ENCODE measurements at places on chromosomes 12 and 14.
A peak's percentile ranks its signal among the peaks of the same experiment; 100 is the strongest.

DNA sequence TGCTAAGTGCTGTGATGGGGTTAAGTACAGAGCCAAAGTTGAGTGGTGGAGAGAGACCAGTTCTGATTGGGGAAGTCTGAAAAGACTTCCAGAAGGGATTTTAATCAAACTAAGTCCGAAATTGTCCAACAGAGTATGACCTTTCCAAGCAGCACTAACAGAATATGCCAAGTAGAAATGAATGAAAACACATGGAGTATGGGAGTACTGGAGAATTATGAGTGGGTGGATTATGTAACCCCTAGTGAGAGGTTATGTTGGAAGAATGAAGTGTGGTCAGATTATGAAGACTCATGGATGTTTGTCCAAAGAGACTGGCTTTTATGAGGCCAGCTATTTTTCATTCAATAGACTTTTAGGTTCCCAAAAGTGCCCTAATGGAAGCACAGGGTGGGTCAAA lies 94.0 kb upstream of the PLEKHA5 start:
- no peak for DNase-seq

- no peak for DNase-seq
Observed at GRCh38 chr12:125284087-125284486, 218.9 kb downstream of the AACS start.

DNA sequence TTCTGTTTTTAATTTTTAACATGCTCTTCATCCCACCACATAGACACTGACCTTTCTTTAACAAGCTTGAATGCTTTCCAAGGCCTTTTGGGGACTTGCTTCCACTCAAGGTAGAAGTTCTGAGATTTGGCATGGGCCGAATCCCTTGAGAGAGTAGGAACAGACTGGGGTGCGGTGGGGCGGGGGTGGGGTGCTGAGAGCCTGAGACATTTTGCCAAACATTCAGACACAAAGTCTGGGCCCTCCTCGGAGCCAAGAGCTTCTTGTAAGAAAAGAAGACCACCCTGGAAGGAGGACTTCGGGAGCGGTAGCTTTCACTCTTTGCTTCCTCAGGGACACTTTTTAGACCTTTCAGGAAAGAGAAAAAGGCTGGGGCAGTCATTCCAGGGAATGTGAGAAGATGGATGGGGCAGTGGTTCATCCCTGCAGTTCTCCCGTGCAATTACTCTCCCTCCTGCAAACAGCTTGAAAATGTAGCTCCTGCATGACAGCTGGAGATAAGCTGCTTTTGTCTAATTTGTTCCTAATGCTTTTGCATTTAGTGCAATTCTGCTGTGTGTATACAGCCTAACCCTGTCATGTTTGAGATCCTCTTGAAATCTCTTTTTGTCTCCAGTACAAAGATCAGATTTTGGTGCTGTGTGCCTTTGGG lies 16.3 kb upstream of the MYO1H start:
- DNase-seq = no peak

DNA sequence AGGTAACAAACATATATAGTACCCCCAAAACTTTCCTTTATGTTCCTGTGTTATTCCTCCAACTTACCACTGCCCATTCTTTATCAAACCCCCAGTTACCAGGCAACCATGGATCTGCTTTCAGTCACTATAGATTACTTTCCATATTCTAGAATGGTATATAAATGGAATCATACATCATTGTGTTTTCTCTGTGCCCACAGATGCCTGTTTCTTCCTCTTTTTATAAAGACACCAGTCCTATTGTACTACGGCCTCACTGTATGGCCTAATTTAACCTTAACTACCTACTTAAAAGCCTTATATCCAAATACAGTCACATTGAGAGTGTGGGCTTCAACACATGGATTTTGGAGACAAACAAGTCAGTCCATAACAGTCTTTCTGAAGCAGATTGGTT lies 2.6 kb downstream of the TAS2R14 start:
- DNase-seq = no peak

DNA sequence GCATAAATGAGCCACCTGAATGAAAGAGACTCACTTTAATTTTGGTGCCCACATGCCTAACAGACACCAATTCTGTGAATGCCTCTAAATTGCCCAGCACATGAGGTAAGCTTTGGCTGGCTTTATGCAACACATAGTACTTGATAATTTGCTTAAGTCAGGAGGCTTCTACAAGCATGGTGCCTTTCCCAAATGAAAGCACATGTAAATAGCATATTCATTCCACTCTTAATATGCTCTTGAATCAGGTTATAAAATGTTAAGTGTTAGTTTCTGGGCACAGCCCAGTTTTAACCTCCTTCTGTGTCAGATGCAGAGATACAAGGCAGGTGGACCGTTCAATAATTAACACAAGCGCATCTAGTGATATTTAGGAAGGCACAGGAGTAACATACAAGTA lies 15.6 kb downstream of the TMCC3 start:
- no peak for DNase-seq

DNA sequence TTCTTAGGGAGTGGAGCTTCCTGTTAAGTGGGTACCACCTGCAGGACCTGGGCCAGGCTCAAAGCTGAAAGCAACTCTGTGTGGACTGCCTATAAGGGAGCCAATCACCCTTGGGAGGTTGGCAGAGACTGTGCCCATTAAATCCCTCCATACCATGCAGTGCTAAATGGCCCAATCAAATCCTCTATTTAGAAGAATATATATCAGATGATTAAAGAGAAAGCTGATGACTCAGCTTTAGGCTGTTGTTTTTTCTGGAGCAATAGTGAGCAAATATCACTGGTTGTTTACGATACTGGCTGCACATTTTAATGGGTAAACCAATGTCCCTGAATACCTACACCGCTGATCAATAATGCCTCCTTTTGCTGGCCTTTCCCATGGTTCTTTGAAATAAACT lies 101.3 kb downstream of the TMX1 start:
- DNase-seq = no peak

DNA sequence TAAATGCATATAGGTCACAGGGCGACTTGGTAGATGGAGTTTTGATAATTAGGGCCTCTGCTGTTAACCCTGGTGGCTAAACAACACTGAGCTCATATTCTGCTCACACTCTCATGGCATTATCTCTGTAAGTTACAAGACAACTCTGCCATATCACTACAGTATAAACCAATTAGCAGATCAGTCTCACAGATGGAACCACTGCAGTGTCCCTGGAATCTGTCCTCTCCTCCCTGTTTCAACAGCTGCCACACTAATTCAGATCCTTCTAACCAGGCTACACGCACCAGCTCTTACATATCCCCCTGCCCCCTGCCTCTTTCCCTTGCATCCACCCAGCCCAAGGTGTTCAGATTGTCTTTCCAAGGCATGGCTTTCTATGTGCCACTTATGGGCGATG lies 161.0 kb upstream of the RMST start:
- DNase-seq = no peak

- DNase-seq = no peak
Observed at GRCh38 chr12:4177262-4177661, 96.3 kb upstream of the CCND2 start.

GRCh38 chr12:46370380-46370734 lies 2.2 kb downstream of the SLC38A2 start:
- no peak for DNase-seq

DNA sequence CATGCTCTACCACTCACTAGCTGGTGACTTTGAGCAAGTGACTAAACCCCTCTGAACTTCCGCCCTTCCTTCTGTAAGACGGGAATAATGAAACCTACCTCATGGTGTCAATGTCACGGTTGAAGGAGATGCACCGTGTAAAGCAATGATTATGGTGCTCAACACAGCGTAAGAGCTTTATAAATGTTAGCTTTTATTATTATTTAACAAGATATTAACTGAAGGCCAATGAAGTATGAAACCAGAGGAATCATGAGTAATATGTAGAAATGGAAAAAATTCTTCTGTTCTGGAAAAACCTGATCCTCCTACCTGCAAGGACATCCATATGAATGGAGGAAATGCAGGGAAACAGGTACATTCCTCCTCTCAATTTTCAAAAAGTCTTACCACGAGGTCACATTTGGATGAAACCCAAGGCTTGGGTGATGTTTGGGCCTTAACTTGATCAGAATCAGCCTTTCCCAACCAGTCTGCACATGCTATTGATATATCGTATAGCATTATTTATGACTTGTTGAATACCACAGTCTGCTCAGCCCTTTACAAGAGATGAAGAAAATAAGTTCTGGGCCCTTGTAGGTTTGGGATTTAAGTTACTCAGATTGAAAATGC lies 166.8 kb upstream of the TBX3 start:
- DNase-seq = no peak

DNA sequence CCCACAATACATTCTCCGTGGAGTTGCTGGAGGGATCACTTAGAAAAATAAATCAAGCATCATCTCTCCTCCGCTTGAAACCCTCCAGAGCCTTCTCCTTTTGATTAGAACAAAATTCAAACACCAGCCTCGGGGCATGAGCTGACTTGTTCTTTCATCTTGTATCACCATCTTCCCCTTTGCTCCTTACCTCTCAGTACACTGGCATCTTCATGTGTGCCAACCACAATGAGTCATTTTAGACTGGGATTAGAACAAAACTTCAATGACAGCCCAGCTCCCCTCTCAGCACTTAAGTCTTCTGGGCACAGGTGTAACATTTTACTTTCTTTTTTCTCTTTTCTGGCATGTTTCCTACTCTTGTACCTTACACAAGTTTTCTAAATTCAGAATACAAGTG lies 1159.2 kb upstream of the TMEM132C start:
- DNase-seq = no peak

GRCh38 chr12:6391013-6391412 lies 7.1 kb downstream of the LTBR start:
- DNase-seq = no peak

GRCh38 chr12:8078398-8078797 lies 3.7 kb upstream of the NECAP1 start:
- no peak for DNase-seq

GRCh38 chr12:58563621-58564020 lies 356.7 kb downstream of the LRIG3 start:
- no peak for DNase-seq

DNA sequence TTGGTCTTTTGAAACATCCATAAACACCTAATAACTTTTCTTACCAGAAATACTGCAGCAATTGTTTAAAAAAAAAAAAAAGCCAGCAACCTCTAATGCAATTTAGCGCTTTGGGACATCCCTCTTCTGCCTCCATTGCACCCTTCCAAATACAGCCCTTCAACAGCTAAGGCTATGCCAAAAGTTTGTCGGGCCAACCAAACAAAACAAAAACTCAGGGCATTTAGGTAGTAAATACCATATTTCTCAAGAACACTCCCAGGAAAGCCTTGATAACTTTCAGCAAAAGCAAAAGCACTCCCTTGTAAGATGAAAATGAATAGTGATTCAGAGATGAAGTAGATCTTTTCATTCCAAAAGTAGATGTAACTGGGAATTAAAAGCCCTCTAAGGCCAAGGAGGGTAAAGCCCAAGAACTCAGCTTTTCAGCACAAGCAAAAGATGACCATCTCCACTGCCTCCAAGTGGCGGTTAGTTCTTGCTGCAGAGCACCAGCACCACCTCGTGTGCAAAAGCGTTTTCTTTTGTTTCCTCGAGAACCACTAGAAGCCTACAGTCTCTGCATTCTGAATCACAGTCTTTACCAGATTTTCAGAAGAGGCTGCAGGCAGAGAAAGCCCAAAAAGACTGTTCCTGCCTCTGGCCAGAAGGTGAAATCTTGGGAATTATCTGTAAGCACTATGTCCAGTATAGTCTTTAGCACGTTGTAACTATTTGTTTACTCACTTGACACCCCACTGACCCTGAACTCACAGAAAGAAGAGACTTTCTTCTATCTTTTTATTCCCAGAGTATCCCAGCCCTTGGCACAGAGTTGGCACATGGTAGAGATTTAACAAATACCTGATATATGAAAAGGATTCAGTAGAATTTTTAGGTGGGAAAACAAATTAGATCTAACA lies 53.1 kb downstream of the SIX6 start:
- no peak for DNase-seq

- no peak for DNase-seq
Observed at GRCh38 chr14:20306079-20306423, 300 bp upstream of the TTC5 start.

GRCh38 chr12:3655328-3655900 lies 97.5 kb downstream of the CRACR2A start:
- peak; percentile 19 for DNase-seq

DNA sequence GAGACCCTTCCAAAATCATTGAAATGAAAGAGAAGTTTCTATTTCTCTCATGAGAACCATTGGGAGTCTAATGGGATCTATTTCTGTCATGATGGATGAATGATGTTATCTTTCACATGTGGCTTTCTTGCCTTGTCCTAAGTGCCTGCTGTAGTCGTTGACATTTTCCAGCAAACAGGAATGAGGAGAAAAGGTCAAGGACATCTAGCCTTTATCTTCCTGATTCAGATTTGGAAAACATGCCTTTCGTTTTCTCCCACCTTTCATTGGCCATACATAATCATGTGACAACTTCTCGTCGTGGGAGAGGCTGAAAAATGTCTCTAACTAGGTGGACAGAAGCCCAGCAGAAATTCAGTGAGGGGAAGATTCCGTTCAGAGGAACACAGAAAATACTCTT lies 94.5 kb downstream of the PCNX1 start:
- DNase-seq = no peak

DNA sequence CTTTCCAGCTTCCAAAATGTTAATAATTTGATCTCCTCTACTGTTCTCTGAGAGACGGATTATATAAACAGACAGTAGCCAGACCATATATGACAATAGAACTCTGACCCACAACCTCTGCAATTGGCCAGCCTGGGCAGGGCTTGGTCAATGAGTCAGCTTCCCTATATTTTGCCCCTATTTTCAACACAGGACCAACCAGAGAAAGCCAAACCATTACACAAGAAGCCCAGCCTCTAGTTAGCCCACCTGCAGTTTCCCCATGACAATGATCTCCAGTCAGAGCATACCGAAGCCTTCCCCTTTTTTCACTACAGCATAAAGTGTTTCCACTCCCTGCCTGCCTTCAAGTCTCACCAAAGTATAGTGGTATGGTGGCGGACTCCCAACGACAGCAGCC lies 7.6 kb upstream of the EXD2 start:
- no peak for DNase-seq

DNA sequence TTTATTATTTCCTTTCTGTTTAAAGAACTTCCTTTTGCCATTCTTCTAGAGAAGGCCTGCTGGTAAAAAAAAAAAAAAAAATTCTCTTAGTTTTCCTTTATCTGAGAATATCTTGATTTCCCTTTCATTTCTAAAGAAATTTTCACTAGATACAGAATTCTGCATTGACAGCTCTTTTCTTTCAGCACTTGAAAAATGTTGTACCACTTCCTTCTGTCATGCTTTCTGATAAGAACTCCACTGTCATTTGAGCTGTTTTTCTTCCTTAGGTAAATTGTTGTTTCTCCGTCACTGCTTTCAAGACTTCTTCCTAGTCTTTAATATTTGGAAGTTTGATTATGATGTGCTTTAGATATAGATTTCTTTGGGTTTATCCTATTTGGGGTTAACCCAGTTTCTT lies 113.6 kb upstream of the BTG1 start:
- no peak for DNase-seq

Data from mucosa of descending colon (tissue), 3 donors.